ENCODE measurements at places on chromosomes 6 and 20.

- no peak for DNase-seq
Observed at GRCh38 chr6:138485586-138486248, 13.6 kb downstream of the NHSL1 start.

DNA sequence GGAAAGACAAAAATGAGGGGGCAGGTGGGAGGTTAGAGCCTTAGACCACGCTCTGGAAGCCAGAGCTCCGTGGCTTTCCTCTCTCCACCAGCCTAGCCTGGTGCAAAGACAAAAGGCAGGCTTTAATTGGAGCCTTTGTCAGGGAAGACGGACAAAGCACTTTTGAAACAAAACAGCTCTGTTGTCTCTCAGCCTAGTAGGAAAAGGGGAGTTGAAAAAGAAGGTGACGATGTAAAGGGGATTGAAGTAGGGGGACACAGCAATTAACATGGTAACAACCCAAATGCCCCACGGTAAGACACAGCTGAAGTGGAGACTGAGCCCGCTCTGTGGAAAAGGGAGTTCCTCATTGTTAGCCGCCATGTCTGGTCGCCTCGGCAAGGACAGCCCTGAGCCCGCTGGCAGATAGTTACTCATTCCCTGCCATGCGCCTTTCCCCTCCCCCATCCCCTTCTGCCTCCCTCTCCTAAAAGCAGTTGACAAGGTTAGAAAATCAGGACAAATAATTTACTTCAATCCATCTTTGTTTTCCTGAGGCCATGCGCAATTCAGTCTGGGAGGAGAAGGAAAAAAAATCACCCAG lies 93.0 kb downstream of the TCP11 start:
- no peak for DNase-seq

- DNase-seq, result no peak
Observed at GRCh38 chr20:56702931-56703840, 74.1 kb downstream of the TFAP2C start.

GRCh38 chr6:159977255-159977903 lies 8.5 kb downstream of the IGF2R start:
- no peak for DNase-seq

DNA sequence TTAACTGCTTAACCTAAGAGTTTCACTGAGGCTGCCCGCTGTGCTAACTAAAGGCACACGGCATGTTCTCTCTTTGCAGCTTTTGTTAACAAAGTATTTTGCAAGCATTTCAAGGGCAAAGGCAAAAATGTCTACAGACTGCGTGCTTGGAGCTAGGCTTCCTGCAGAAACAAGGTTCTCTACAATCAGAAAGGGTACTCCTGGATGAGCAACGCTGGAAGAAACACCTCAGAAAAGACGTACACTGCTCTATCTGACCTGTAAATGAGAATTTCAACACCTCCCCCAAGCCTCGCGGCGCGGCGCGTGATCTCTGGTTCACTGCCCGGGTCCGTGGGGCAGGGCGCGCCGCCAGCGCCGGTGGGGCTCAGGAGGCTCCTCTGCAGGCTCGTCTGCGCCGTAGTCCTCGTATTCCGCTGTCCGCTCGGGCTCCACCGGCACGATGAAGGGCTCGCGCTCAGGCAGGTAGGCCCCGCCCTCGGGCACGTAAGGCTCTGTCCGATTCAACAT lies 120.9 kb downstream of the COL12A1 start:
- DNase-seq, result no peak

DNA sequence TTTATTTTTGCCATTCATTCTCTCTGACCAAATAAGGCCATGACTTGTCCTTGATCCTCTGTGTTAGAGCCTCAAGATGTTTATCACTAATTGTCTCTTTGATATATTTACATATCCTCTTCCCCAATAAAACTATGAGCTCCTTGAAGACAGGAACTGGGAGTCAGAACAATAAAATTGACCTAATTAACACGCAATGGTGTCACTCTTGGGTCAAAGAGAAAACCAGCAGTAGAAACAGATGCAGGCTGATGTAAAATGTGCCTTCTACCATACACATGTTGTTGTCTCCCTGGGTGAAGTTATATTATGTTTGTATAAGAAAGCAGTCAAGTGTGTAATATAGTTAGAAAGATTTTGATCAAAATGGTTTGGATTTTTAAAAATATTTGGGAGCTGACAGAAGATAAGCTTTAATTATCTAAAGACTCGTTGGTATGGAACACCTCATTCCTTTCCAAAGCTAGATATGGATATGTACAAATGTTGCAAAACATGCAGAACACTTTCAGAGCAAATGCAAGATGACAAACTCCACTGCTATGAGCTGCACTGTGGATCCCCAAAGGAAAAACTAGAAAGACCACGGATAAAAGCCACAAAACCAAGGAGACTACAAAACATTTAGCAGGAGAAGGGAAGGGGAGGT lies 109.7 kb upstream of the STMND1 start:
- no peak for DNase-seq

DNA sequence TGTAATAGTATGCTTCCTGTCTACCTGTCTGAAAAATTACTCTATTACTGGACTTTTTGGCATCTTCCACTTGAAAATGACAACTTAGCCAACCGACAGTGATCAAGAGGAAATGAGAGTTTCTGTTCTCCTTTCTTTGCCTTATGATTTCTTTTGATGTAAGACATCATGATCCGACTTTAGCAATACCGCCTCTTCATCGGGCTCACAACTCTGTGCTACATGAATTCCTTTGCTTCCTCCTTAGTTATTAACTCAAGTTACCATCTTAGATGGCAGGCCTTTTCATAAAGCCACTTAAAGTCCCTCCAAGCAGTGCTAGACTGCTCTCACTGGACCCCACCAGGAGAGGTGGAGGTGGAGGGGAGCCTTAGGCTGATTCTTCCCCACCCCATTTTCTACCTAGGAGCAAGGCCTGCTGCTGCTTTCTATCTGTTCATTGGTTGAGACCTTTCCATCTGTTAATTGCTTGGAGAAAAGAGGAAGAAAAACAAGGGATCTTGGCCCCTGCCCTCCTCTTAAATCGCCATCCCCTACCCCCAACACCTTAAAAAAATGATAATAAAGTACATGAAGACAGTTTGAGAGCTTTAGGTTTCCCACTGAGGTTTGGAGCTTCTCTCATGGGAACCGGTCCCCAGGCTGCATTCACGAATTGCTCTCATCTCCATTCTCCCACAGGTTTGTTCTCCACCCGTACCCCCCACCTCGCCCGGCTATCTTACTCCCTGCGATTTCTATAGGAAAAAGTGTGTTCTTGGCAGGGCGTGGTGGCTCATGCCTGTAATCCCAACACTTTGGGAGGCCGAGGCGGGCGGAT lies 21.6 kb upstream of the MCM3 start:
- DNase-seq, result peak; percentile 81

DNA sequence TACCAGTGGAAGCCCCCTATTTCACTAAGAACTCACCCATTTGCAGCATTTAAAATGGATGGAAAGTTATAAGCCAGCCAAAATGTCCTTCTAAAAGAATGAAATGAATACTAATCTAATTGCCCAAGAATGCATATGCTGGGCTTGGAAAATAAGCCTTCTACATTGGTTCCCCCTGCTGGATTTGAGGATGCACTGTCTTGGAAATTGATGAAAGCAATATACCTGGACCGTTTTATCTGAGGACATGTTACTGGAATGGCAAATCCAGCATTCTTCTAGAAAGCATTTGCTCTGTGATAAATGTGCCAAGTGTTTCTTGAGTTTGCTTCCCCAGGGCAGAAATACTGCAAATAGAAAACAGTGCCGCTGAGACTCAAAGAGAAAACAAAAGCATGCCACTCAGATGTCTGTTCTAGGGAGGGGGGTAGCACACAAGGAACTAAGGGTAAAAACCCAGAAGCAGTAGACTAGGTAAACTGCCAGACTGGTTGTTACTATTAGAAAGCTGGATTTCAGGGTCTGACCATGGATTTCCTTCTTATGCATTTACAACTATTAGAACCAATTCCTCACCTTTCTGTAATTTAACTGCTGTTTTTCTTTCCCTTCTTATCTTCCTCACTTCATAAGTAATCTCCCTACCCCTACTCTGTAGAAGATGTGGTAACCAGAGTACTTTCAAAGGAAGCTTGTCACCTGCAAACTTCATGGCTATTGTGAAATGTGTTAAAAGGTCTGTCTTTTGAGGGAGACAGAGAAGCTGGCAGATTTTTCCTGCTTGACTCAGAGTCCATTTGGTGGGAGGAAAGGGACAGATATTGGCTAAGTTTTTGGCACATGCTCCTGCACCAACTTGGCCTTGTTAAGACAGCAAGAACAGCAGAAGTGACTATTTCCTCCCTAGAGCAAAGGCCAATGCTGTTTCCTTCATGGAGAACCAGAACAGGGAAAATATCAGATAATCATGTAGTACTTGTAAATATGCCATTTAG lies 642.6 kb downstream of the KIF16B start:
- DNase-seq, result no peak

- DNase-seq, result no peak
Observed at GRCh38 chr6:40042232-40042631, 108.0 kb upstream of the MOCS1 start.

DNA sequence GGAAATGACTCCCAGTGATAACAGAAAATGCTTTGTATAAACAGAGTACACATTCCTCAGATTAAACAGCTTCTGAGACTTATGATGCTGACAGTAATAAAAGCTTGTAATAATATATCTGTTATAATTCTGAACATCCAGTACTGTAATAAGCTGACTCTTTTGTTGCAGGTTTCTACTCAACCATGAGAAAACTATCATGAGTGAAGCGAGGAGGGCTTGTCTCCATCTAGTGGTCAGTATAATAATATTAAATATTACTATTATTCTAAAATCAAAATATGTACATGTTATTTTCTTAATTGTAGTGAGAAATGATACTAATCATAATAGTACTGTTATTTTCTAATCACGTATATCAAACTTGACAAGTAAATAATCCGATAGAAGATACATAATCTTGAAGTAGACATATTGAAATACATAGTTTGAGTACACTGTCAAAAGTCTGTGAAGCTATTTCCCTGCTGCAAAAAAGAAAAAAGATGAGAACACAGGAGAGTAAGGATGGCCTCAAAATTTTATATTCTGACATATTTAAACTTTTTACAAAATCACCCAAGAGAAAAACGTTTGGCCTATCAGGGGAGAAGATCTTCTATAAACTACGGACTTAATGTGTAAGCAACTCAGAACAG lies 183.1 kb downstream of the MOXD1 start:
- DNase-seq, result peak; percentile 17

GRCh38 chr6:11323666-11324452 lies 91.4 kb upstream of the NEDD9 start:
- no peak for DNase-seq

GRCh38 chr6:105560611-105561066 lies 157.8 kb upstream of the PREP start:
- no peak for DNase-seq

- DNase-seq, result no peak
Observed at GRCh38 chr20:43187476-43188233, 2.1 kb downstream of the PTPRT start.

GRCh38 chr6:158131926-158132325 lies 36.1 kb downstream of the SERAC1 start:
- DNase-seq, result no peak

DNA sequence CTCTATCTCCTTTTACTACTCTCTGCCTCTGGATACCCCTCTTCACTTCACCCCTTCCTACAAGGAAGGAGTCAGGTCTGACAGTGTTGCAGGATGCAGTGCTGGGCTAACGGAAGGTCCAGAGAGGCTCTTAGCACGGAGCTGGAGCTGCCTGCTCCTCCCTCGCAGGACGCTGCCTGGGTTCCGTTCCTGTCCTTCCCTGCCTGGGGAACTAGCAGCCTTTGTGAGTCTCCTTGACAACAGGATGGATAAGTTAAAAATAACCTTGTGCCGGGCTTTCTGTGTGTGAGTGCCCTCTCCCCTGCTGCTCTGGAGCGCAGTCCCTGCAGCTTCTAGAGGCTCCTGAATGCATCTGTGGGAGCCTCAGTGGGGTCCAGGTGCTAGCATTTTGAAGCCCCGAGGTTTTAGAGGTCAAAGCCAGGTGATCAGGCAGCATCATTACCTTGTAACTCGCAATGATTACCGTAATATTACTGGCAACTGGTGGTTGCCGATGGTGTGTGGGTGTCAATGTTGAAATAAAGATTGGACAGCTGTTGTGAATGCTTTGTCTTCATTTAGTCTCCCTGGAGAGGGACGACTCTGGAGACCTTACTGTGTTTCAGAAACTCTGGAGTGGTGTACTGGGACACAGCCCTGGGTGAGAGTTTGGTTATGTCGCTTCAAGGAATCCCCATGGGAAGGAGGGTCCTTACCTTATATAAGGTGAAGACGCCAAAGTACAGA lies 44.4 kb downstream of the CDS2 start:
- no peak for DNase-seq

GRCh38 chr20:33667676-33668465 lies 1.1 kb downstream of the ACTL10 start:
- peak; percentile 73 for DNase-seq

DNA sequence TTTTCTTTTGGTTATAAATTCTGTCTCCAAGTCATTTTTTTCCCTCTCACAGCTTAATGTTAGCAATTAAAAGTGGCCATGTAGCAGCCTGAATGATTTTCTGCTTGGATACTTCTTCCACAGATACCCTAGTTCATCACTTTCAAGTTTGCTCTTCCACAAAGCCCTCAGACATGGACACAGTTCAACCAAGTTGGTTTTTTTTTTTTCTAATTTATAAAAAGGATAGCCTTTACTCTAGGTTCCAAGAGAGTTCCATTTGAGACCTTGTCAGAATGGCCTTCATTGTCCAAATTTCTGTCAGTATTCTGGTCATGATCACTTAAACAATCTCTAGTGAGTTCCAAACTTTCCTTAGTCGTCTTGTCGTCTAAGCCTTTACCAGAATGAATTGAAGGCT lies 40.0 kb downstream of the RSPH3 start:
- DNase-seq, result no peak

DNA sequence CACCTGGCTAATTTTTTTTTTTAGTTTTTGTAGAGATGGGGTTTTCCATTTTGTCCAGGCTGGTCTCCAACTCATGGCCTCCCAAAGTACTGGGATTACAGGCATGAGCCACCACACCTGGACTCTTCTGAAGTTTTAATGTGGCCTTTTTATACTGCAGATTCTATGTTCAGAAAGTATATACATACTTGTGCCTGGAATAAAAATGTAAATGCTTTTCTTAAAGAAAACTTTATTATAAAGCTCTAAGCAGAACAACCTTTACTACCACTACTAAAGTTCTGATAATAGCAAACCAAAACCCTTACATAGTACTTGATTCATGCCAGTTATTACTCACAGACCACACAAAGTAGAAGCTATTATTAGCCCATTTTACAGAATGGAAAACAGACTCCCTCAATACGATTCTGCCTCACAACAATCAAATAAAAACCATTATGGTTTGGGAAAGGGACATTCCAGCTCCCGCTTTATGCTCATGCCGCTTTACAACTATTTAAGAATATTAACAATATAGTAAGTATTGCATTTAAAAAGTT lies 5.3 kb downstream of the PHIP start:
- DNase-seq, result no peak

GRCh38 chr6:336159-337114 lies 44.1 kb downstream of the DUSP22 start:
- peak; percentile 57 for DNase-seq

- no peak for DNase-seq
Observed at GRCh38 chr6:85498596-85499258, 48.8 kb downstream of the NT5E start.

All from naive B cell (primary cell).